A549 (cell line): ENCODE measurements at places on chromosomes 1 and 21.

DNA sequence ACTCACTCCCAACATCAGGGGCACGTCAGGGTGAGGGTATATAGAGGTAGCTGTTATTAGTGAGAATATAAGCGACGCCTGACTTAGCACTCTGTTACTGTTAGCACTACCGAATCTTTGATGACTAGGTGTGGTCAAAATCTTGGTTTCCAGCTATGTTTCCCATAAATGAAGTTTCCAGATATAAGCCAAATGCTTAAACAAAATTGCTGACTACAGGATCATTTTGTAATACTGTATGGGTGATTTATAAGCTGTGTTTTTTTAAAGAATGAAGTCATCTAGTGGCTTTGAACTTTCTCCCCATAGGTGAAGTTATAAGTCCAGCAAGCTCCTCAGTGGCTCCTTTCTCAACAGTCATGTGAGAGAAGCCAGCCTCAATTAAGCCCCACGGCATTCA, 23.7 kb downstream of the KCNJ15 start:
- DNase-seq = no peak

- no peak for DNase-seq
Observed at GRCh38 chr1:18175530-18176377, 68.2 kb downstream of the IGSF21 start.

- no peak for DNase-seq
Observed at GRCh38 chr1:38814984-38815464, 44.5 kb downstream of the RRAGC start.

DNA sequence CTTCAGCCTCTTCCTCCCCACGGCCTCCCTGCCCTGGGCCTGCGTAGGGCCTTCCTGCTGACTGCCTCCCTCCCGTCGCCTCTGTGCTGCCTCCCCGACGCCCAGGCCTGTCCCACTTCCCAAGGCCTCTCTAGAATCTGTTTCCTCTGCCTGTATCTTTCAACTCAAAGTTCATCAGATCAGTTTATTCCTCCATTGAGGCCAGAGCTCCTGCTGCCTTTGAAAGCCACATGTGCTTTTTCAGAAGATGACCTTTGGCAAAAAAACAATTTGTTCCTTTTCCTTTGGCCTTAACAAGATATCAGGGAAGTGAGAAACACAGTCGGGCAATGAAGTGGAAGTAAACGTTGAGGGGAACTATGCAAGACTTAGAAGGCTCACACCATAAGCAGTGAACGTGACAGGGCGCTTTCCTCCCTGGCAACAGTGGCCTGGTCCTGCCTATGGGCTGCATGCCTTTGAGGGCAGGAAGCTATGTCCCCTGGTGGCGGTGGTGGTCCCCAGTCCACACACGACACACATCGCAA, 85.9 kb downstream of the PSMG1 start:
- DNase-seq = no peak

- no peak for DNase-seq
Observed at GRCh38 chr1:17558954-17559614, 19.6 kb downstream of the ARHGEF10L start.

DNA sequence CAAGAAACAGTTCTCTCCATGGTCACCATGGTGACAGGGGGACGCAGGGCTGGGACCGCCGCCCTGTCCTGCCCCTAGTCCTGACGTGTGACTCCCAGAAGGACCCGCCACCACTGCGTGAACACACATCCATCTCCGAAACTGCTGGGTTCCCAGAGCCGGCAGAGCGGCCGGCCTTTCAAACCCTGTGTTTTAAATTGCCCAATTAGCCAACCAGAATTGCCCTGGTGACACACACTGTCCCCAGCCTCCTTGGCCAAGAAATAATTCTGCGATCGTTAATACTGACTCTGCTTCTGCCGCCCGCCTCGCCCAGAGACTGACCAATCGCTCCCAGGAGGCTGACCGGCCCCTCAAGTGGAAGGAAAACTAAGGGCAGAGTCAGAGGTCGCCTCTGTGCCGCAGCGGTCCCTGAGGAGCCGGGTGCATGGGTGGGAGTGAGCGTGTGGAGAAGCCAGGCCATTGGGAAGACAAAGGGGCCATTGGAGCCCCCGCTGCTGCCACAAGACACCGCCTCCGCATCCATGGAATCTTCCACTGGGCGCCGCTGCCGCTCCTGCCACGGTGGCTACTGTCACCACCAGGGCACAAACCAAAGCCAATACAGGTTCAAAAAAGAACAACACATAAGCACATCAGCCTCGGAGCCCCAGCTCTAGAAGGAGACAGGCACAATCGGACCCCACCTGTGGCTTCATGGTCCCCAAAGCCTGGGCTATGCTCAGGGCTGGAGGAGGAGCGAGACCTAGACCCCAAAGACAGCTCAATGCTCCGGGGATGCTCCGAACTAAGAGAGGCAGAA, 273.2 kb downstream of the NPHP4 start:
- DNase-seq = no peak

GRCh38 chr1:200837931-200838571, 34.7 kb upstream of the GPR25 start:
- DNase-seq = peak; percentile 17

- DNase-seq = no peak
Observed at GRCh38 chr1:11771481-11772043, 9.6 kb downstream of the C1orf167 start.
